ENCODE measurements at places on chromosomes 4 and X.

- DNase-seq = no peak
Measured at GRCh38 chr4:157880761-157881160, 292.1 kb downstream of the GASK1B start.

- no peak for DNase-seq
Measured at GRCh38 chrX:69366183-69366582, 137.9 kb upstream of the NALF2 start.

DNA sequence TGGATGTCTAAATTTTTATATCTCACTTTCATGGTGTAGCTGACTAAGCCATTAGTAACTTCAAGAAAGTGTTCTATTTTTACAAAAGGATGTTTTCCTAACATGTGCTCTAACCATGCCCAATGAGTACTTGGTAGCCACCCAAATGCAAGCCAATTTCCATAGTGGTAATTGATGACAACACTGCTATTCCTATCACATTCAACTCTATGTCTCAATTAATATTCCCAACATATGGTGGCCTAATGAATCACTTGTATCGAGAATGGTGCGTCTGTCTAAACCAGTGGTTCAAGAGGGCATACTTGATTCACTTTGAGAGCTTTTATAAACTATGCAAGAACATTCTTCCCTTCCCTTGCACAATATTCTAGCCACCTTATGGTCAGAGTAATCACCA lies 112.9 kb upstream of the GPRIN3 start:
- no peak for DNase-seq

DNA sequence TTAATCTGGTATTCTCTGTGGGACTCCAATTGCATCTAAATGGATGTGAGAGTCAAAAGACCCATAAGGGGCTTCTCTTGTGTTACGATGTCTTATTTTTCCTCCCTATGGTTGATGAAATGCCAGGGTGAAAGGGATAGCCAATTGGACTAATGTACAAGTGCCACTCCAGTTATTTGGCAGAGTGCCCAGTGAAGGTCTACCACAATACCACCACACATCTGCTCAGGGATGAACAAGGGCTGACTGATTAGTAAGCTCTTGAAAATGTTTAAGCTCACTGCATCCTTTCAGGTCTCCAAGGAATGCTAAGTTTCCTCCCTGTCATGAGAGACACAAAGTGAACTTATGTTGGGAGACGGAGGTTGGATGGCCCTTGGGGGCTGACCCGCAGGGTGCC lies 57.8 kb downstream of the HEPH start:
- DNase-seq = no peak

- no peak for DNase-seq
Measured at GRCh38 chrX:112643721-112644120, 36.0 kb downstream of the LHFPL1 start.

GRCh38 chrX:47201345-47201944 lies 7.8 kb downstream of the UBA1 start:
- DNase-seq = no peak

DNA sequence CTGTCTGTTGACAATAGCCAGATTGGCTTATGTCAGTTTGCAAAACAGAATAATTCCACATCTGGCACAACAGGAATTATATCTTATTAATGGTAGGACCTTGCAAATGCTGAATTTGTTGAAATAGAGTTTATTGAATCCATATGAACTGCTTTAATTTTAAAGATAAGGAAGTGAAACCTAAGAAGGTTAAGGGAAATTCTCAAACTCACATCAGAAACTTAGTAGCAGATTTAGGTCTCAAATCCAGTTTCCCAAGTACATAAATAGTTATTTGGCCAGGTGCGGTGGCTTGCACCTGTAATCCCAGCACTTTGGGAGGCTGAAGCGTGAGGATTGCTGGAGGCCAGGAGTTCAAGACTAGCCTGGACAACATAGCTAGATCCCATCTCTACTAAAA lies 117.1 kb downstream of the HNRNPD start:
- DNase-seq = no peak

- DNase-seq = no peak
Measured at GRCh38 chr4:146142768-146143167, 32.8 kb upstream of the LSM6 start.

DNA sequence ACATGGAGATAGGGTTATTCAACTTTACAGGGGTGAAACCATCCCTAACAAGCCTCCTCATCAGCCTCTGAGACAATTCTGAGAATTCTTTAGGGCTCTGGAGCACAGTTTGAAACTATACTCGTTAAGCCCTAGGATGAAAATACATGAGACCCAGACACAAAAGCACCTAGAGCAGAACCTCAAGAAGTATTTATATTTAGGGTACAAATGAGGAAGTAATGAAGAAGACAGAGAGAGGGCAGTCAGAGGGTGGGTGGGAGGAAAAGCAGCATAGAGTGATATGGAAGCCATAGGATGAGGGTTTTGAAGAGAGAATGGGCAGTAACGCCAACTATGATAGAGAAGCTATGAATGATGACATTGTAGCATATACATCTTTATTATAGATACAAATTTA lies 250.3 kb downstream of the DCLK2 start:
- DNase-seq = no peak

GRCh38 chrX:47226531-47227333 lies 6.1 kb upstream of the USP11 start:
- no peak for DNase-seq

GRCh38 chrX:115642895-115643530 lies 82.0 kb downstream of the PLS3 start:
- peak; percentile 66 for DNase-seq

GRCh38 chr4:183012879-183013729 lies 86.0 kb upstream of the WWC2 start:
- no peak for DNase-seq

DNA sequence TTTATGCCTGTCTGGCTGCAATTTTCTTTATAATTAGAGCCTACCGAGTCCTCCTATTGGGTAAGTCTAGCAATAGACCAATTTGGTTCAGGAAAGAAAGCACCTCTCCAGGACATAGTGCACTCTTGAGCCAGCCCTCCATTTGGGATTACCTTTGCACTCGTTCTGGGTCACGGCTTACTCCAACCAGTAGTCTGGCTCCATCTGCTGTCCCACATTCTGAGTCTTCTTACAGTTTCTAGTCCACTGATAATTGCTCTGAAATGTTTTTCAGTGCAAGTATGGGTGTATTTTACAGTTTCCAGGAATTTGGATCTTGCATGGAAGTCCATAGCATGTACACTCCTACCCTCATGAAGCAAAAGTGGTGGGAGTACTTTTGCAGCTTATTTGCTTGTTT lies 34.8 kb upstream of the USP51 start:
- DNase-seq = no peak

DNA sequence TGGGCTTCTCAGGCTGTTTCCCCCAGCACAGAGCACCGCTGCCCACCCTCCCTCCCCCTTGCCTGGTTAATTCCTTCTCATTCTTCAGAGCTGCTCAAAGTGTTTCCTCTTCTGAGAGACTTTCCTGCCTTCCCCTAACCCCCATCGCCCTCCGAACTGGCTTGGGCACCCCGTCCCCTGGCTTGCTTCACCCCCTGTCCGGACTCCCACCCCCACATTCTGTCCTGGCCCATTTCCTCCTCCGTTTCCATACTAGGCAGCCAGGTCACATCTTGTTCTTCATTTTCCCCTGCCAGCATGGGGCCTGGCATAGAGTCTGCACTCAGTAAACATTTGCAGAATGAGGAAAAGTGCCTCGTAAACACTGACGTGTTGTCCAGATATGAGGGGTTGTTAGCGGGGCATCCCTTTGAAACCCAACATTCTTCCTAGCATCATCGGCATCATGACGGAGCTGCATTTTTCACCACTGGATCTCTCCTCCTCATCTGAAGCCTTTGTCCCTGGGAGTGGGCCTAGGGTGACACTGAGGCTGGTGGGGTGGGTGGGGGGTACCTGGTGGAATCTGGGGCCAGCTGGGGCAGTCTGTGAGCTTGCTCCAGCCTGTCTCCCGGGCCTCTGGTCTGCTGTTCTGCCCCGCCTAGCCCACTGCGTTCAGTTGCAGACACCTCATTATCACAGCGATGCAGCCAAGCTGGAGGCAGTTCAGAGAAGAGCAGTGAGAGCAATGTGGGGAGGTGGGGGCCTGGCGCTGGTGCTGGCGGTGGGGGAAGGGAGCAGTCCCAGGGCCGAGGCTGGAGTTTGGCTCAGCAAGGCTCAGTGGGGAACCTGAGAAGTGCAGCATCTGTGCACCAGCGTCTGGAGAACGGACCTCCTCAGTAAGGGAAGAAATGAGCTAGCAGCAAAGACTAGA lies 149.4 kb upstream of the PJA1 start:
- no peak for DNase-seq

DNA sequence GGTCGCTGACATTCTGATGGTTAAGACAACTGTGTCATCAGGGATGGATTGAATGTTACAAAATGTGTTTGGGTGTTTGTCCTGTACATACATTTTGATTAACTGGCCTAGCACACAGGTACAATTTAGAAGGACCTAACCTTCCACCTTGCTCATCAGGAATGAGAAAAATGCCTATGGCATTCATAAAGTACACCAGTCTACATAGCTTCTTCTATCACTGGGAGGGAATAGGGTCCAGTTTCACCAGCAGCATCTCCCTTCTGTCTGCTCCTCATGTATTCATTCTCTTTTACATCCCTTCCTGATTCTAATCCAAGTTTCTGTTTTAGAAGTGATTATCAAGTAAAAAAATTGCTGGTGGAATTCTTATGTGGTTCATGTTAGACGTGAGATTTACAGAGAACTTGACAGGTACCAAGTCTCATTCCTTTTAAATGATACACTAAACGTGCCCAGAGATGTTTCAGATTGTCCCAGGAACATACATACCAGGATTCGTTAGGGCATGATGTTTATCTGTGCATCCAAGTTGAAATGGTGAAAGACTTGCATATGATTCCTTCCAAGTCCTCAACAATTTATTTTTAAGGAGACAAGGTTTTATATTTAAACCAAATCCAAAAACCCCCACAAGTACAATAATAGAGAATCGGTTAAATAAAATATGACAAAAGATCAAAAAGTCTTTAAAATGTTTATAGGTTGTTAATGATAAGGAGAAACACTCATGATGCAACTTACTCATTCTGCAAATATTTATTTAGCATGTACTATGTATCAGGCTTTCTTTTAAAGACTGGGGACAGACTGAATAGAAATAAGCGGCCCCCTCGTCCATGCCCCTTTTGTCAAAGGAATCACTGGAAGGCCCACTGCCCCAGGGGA lies 359.1 kb downstream of the ZNF674 start:
- DNase-seq = no peak

- DNase-seq = no peak
Measured at GRCh38 chr4:7636240-7636508, 201.4 kb upstream of the PSAPL1 start.

DNA sequence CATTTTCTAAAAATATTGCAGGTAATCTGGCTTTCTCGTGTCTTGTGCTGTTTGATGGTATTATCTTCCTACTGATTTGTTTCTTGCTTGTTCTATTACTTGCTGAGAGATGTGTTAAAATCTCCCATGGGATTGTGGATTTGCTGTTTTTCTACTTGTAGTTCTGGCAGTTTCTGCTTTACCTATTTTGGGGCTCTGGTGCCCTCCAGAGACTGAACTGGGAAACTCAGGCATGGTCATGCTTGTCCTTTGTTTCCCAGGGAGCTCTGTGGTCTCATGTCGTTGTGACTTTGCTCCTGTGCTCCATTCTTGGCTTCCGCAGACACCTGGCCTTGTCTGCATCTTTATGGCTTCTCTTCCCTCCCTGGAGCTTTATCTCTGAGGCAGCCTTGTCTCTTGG lies 39.5 kb downstream of the NSD2 start:
- DNase-seq = peak; percentile 71

GRCh38 chr4:88041626-88042025 lies 34.2 kb downstream of the PKD2 start:
- DNase-seq = no peak

GRCh38 chr4:88908003-88908402 lies 149.0 kb downstream of the FAM13A start:
- no peak for DNase-seq

- no peak for DNase-seq
Measured at GRCh38 chr4:146246381-146246780, 32.0 kb downstream of the REELD1 start.

DNA sequence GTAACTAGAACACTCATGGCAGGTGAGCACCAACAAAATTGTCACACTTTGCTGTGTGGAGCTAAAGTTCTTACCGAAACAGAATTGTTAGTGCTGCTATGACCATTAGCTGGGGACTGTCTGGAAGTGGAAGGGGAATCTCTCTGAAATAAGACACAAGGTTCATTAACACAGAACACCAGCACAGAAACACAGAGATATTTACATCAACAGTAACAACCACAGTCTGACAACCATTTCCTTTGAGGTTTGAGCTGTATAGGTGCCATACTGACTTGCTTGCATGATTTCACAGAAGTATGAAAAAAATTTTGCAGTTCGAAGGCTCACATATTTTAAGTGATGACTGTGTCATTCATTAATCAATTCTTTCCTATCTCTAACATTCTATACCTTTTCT lies 109.8 kb downstream of the NYX start:
- DNase-seq = no peak

- DNase-seq = no peak
Measured at GRCh38 chr4:10019521-10020051, 1.7 kb downstream of the SLC2A9 start.

- DNase-seq = no peak
Measured at GRCh38 chr4:74516303-74516702, 71.4 kb downstream of the AREG start.

DNA sequence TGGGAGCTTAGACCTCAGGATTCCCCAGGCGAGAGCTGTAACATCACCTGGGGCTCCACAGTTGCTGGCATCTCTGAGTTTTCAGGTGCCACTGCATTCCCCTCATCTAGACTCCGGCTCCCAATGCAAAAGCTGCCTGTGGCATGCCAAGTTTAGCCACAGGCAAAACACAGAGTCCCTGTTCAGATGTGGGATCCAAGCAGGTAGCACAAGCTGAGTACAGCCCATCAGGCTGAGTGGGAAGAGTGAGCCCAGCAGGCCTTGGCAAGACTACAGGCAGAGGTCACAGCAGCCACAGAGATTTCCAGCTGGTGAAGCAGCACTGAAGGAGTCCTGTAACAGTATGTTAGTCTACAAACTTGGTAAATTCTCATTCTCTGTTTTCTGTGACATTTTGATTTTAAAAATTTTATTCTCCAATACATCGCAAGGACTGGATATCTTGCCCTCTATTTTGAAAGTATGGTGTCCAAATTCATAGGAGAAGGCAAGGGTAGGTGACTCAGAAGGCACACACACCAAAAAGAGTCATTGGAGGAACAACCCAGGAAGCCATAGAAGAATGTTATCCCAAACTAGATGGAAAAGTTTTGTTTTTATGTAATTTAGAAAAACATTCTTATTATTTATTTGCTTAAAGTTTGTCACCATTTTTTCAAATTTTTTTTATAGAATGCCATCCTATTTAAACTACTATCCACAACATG lies 13.6 kb upstream of the CXCL2 start:
- no peak for DNase-seq

DNA sequence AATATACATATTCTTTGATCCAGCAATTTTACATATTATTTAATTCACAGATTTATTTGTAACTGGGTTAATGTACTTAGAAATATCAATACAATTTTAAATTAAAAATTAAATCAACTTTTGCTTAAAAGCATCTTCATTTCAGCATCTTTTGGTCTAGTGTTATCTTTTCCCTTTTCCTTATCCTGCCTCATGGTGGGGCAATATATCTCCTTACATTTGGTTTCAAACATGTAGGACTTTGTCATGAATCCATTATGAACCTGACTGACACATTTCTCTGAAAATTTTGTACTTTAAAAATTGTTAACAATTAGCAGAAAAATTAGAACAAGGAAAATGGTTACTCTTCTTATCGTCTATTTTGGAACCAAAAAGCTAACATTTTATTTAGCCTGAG lies 42.8 kb upstream of the ANK2 start:
- no peak for DNase-seq

GRCh38 chrX:150155436-150156035 lies 207.6 kb upstream of the MAMLD1 start:
- peak; percentile 40 for DNase-seq

Measured in brain microvascular endothelial cell (primary cell).